ENCODE measurements at places on chromosomes 5 and 9.

DNA sequence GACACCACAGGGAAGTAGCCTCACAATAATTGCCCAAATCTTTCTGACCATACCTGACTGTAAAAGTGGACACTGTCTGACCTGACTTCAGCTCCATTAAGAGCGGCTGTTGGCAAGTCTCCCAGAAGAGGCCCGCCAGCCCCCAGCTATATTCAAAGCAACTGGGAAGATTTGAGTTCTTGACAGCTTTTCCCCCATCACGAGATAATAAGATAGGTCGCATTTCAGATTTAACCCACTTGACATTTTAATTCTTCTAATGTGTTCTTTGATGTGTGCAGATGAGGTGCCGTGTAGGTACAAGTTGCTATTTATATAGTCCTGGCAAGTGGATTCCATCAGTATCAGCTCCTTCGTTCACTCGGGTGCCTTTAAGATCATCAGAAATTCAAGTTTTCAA, 345.7 kb downstream of the DRD1 start:
- DNase-seq = no peak

DNA sequence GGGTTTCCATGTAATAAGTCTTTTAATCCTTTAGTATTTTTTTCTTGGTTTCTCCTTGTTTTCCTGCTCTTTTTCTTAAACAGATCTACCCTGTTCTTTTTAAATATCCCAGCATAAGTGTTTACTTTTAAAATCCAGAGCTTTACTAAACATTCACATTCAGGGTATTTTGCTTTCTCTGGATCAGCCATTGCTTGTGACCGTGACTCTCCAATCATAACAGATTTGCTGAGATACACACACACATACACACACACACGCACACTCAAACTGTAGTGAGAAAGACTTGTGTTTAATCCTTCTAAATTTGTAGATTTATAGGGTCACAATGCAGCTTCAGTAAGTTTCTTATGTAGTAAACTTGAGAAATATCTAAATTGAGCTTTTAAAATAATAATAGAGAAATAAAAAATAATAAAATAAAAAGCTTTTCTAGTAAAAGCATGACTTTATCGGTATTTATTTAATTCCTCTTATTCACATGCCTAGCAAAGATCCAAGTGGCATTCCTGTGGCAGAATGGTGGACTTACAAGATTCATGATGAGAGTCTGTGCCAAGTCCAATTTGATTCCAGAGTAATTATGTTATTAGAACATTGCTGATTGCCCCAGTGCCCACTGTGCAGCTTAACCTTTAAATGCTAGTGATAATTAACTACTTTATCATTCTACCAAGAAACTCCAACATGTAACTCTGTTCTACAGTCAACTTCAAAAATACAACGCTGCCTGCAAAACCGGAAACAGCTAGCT, 129.0 kb downstream of the TLE4 start:
- no peak for DNase-seq

GRCh38 chr5:95070866-95071265, 214.0 kb downstream of the MCTP1 start:
- no peak for DNase-seq

DNA sequence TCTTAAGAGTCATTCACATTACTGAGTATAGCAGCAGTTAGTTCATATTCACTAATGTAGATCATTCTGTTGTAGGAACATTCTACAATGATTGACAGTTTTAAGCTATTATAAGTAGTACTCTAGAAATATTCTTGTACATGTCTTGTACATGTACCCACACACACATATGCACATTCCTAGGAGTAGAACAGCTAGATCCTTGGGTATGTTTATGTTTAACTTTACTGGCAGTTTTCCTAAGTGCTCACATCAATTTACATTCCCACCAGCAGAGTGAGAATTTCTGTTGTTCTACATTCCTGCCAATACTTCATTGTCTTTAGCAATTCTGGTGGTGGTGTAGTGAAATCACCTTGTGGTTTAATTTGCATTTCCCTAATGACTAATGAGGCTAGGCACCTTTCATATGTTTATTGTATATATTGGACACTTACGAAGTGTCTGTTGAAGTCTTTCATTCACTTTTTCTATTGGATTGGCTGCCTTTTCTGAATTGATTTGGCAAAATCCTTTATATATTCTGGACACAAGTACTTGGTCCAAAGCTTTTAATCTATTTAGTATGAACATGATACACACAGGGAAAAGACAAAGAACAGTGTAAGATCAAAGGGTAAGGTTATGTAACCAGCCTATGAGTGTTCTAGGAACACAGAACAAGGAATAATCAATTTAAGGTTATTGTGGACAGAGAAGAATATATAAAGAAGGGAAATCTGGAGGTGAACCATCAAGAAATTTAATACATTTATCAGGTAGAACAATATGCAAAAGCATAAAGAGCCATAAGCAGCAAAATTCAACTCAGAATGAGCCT, 95.6 kb downstream of the MLLT3 start:
- DNase-seq = no peak

DNA sequence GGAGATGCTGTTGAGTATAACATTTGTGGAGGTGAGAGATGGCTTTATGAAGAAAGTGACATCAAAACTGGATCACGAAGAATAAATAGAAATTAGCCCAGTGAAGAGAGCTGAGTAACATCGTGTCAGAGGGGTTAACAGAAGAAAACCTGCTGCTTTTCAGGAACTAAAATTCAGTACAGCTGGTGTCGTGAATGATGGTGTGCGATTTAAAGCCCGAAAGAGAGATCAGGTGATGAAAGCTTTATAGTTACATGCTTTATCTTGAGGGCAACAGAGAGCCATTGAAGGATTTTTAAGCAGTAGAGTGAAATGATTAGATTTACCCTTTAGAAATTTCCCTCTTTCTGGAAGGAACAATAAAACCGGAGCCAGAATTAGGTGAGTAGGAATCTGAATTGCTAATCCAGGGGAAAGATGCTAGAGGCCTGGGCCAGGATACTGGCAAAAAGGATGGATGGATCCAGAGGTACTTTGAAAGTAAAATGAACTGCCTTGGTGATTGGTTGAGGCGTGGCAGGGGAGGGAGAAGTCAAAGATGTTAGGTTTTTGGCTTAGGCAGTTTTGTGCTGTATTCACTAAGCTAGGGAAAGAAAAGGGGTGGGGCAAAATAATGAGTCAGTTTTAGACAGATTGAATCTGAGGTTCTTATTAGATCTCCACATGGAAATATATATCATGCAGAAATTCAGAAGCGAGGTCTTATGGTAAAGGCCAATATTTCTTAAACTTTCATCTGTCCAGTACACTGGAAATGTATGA, 3.4 kb downstream of the LRRC70 start:
- no peak for DNase-seq

DNA sequence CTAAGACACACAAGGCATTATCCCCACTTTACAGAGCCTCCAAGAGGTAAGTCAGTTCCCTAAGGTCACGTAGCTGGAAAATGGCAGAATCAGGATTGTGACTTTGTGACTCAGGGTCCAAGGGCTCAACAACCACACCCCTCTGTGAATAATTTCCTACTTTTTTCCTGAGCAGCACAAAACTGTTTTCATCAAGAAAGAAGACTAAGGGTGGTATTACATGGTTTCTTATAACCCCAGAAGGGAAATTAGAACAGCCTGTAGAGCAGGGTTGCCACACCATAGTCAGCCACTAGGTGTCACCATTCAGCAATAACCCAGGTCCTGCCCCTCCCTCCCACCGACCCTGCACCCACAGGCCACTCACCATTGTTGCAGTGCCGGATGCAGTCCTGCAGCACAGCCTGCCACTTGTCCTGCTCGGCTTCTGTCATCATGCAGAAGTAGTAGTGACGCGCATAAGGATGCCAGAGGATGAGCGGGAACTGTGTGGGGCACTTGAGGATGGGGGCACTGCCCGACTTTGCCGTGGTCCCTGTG, 72.1 kb downstream of the LRSAM1 start:
- no peak for DNase-seq

GRCh38 chr5:64972591-64972990, 203.9 kb downstream of the CWC27 start:
- no peak for DNase-seq

GRCh38 chr5:58681943-58682342, 99.1 kb downstream of the RAB3C start:
- no peak for DNase-seq

GRCh38 chr5:121630402-121630801, 221.3 kb upstream of the FTMT start:
- no peak for DNase-seq

- no peak for DNase-seq
Measured at GRCh38 chr5:97929383-97929782, 746.3 kb upstream of the RIOK2 start.

- DNase-seq = peak; percentile 82
Measured at GRCh38 chr9:114551750-114552685, 35.6 kb upstream of the ATP6V1G1 start.

DNA sequence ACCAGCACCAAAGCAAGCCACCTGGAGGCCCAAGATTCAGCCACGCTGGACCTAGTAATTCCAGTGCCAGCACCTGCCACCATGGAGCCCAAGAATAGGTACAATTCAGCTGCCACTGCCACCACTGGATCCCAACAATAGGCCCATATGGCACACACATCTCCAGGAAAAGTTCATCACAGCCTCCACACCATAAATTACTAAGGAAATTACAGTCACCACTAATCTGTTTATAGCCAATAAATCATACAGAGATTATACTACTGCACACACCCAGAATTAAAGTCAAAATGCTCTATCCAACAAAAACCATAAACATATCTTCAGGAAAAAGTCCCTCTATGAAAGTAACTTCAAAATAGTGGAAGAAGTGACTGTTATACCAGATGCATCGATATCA, 242.8 kb downstream of the SPATA31D1 start:
- no peak for DNase-seq

- DNase-seq = no peak
Measured at GRCh38 chr9:6926436-6926835, 168.7 kb downstream of the KDM4C start.

DNA sequence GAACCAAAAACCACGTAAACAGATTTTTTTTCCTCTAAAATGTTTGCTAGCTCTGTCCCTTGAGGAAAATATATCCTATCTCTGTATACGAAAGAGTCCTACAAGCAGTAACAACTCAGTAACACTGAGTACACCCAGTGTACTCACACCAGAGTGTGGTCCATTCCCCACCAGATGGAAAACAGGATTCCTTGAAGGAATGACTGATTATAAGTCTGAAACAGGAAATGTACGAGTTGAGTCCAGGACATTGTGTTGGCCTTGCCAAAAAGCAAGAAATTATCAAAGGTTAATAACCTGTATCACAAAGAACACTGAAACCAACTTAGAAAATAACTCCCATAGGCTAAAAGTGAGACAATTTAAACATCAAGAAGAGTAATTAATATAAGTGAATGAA, 20.4 kb downstream of the GOLPH3 start:
- no peak for DNase-seq

DNA sequence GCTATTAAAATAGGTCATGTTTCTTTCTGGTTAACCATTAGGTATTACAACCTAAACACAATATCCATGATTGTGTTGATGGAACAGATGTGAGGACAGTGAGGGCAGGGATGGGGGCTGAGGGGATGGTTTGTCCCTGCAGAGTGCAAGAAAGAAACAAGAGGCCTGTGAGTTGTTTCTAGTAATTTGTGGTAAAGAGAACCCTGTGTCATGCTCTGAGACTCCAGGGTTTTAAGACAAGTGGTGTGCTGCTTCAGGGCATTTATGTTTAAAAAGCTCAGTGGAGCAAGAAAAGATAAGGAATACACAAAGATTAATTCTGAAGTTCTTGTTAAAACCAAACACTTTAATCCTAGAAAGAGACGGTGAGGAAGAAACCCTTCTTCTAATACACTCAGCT, 656.5 kb downstream of the TLE1 start:
- no peak for DNase-seq

DNA sequence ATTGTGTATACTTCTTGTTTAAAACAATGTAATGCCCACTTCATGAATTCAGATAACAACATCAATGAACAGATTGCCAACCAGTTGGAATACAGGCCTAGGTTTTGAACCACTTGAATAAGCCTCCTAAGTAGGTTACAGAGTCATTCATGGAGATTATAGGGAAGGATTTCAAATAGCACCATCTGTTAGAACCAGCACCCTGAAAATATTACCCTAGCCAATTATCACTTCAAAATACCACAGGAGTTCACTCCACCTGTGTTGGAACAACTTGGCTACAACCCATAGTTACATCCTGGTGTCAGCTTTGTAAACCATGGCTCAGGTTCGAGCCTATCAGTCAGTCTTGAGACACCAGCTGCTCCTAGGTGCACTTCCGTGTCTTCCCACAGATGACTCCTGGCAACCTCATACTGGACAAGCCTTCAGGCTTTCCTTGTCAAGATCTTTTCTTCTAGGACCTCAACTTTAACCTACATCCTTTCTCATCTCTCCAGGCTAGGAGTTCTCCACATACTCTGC, 350.0 kb downstream of the DEPDC1B start:
- no peak for DNase-seq

- DNase-seq = no peak
Measured at GRCh38 chr9:79693750-79694149, 122.0 kb downstream of the TLE4 start.

DNA sequence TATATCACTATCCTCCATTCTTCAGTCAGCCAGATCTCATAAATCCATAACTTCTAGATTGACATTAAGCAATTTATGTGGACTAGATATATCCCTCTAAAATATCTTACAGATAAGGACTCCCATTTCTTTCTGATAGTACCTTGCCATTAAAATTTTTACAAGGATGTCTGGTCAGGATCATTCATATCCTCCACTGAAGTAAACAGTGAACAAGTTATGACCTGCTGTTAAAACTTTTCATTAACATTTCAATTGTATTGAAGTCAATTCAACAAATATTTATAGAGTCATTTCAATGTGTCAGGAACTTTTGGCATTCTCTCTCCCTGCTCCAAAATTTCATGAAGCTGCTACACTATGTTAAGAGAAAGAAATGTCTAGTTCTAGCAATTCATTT, 1159.6 kb downstream of the CDH12 start:
- no peak for DNase-seq

GRCh38 chr5:130078661-130079060, 174.4 kb downstream of the CHSY3 start:
- DNase-seq = no peak

DNA sequence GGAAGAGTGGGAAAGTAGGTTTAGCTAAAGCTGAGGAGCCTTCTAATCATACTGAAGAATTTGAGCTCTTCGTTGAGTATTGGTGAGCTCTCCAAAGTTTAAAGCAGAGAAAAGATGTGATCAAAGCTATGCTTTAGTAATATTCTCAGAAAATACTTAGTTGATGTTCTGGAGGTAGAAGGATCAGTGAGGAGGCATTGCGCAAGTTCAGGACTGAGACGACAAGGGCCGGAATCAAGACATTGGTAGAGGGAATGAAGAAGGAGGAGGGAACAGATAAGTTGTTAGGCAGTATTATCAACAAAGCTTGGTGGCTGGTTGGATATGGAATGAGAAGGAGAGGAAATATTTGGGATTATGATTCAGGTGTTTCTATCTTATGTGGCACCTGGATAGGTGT, 7.1 kb downstream of the CAVIN4 start:
- no peak for DNase-seq

Measured in LoVo (cell line).